ENCODE measurements at places on chromosomes 7 and 10.

DNA sequence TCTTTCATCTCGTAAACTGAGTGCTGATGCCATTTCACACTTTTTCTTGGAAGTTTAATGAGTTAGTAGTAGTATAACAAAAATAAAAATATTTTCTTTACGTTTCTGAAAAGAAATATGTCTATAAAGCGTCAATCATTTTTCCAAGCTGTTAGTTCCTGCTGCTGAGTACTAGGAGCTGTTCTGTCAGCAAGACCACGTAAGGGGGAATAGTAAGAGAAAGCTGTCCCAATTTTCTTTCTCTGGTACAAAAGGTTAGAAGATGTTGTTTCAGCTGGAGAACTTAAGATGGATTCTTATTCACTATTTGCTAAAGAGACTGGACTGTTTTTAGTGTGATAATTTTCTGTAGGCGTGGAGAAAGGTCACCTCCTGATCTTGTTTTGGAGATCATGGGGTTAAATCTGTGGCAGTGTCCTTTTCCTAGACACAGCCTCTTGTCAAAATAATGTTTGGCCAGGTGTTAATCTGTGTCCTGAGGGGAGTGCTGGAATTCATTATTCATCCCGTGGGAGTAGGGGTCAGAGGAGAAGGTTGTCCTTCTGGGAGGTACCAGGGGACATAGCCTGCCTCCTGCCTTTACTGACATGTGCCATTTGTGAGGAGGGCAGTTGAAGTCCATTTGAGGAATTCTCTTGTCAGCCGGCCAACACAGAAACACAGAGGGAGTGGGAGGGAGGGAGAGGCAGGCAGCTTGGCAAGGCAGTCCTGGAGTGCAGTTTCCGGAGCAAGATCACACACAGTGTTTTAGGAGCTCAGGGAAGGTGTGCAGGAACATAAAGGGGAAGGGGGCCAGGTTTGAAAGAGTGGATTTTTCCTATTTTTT, 368.7 kb downstream of the AUTS2 start:
- DNase-seq: peak; percentile 57

- no peak for DNase-seq
Measured at GRCh38 chr10:627032-627992, 62.2 kb downstream of the DIP2C start.

DNA sequence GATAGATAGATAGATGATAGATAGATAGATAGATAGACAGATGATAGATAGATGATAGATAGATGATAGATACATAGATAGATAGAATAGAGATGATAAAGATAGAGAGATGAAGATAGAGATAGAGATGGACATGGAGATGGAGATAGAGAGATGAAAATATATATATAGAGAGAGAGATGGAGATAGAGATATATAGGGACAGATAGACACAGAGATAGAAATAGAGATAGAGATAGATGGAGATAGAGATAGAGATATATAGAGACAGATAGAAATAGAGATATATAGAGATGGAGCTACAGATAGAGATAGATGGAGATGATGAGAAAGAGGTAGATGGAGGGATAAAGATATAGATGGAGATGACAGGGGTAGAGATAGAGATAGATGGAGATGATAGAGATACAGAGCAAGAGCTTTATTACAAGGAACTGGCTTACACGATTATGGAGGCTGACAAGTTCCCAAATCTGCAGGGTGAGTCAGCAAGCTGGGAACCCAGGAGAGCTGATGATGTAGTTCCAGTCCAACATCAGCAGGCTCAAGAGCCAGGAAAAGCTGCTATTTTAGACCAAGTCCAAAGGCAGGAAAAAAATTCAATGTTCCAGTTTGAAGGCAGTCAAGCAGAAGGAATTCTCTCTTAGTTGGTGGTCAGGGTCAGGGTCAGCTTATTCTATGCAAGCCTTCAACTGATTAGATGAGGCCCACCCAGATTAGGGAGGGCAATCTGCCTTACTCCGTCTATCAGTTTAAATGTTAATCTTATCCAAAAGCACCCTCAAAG, 37.1 kb downstream of the CAV1 start:
- DNase-seq: peak; percentile 26

DNA sequence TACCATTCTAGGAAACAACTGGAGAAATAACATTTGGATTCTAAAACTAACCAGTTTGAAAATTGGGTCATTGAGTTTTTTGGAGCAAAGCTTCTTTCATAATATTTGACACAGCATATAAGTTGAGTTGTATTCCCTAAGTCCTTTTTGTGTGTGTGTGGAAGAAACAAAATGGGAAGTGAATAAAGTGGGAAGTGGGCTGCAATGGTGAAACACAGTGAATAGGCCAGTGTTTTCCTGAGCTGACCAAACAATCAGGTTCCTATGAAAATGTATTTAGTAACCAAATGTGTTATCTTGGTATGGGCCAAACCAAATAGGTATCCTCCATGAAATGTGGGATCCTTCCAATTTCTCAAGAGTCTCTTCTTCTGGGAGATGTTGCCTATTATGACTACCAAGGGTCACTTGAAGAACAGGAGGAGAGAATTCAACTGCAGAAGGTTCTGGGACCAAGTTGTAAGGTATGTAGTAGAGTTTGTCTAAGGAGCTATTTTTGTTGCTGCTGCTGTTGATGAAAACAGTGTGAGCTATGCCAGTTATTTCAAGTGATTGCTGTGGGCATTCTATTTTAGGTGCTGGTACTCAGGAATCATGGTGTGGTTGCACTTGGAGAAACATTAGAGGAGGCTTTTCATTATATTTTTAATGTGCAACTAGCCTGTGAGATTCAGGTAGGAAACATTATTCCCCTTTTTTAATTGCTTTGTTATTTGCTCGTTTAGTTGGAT, 88.3 kb upstream of the MXI1 start:
- DNase-seq: no peak

- no peak for DNase-seq
Measured at GRCh38 chr7:90897961-90898469, 301.9 kb downstream of the CDK14 start.

- DNase-seq: no peak
Measured at GRCh38 chr7:131836733-131837132, 280.3 kb upstream of the PODXL start.

DNA sequence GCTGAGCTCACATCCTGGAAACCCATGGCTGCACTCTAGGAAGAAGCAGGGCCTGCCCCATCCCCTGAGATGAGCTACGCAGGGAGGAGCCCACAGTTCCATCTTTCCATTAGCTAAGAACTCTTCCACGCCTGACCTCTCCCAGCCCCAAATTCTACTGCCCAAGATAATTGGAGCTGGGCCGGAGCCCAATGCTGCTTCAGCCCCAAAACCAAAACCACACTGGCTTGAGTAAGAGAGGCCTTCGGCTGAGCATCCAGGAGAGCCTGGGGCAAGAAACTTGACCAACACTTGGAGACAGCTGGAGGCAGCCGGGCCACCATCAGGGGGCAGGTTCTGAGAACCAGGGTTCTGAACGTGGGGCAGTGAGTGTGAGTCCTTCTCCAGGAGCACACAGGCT, 116.1 kb upstream of the ZMIZ1 start:
- peak; percentile 62 for DNase-seq

- no peak for DNase-seq
Measured at GRCh38 chr10:84551437-84552120, 223.2 kb downstream of the CCSER2 start.

DNA sequence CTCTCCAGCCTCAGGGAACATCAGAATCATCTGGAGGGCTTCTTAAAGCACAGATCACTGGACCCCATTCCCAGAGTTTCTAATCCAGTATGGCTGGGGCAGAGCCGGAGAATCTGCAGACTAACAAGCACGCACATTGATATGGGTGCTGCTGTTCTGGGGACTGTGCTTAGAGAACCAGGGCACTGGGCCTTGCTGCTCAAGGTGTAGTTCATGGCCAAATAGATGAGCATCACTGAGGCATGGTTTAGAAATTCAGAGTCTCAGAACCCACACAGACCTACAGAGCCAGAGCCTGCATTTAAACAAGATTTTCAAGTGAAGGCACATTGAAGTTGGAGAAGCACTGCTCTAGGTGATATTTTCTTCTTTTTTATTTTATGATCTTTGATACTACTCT, 376.8 kb upstream of the PHF14 start:
- no peak for DNase-seq

GRCh38 chr7:129238546-129238945, 13.7 kb downstream of the AHCYL2 start:
- no peak for DNase-seq

DNA sequence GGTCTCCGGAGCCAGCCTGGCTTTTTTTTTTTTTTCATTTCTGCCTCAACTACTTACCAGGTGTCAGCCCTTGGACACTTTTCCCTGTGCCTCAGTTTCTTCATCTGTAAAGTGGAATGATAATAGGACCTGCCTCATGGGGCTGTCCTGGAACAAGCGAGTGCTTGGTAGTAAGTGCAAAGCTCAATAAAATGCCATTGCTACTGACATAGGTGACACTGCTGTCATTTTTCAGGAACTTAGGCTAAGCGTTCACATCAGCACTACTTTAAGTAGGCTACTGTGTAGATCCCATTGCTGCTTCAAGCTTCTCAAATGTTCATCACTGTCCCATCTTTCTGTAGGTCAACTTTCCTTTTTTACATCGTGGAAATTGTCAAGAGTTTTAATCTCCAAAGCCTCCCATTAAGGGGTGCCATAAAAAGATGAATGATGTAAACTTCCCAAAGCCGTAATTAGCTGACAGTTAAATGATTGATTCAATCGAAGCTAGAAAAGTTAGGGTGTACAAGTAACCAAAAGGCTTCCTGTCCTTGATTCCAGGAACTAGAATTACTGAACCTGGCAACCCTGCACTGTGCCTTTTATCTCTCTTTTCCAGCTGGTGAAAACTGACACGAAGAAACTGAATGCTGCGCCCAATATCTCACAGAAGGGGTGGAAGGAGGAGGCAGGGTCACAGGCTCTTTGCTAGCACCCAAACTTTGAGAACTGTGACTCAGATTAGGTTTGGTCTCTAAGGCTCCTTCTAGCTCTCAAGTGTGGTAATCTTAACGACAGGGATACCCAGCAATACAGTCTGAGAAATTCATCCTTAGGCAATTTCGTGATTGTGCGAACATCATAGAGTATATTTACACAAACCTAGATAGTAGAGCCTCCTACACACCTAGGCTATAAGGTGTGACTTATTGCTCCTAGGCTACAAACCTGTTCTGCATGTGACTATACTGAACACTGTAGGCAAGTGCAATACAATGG, 861 bp upstream of the USP6NL start:
- no peak for DNase-seq

DNA sequence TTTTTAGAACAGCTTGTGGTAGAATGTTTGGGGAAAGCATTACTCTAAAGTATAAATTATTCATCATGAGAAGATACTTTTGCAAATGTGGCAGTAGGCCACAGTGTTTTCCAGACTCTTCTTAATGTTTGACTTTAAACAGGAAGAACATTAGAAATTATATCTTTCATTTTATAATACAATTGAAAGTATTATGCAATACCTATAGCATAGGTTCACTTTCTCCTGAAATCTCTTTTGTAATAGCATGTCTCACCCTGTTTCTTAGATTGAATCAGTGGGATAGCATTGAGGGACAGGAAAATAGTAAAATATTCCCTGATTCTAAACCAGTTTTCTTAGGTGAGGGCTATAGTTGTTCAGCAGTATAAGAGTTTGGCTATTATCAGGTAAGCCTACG, 23.1 kb downstream of the ANKIB1 start:
- DNase-seq: no peak

DNA sequence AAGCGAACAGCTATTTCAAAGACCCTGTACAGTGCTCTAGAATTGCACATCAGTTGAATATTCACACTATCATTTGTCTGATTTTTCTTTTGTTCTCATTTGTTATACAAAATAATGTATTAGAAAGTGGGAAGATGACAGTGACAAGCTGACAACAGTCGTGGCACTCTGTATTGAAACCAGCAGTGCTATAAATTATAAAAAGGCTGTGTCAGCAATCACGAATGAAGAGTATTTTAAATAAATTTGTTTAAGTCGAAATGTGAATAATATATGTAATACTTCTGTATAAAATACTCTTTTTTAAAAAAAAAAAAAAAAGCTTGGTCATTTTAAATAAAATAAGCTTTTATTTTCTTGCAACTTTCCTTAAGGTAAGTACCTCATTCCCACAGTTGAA, 122.6 kb downstream of the VPS50 start:
- DNase-seq: no peak

Data from left cardiac atrium (tissue), 4 donors.